Vagina (tissue), 2 donors: ENCODE measurements at places on chromosomes 2 and 18. TPM values are rescaled to one million over a fixed set of nuclear protein-coding genes. Genes with fewer than 3 reads are reported as not detected.

DLGAP1 gene
- total RNA-seq, result 3.2 TPM

ACTG2 gene
- total RNA-seq, result 413 TPM

VWC2L gene
- total RNA-seq, result not detected

DNA sequence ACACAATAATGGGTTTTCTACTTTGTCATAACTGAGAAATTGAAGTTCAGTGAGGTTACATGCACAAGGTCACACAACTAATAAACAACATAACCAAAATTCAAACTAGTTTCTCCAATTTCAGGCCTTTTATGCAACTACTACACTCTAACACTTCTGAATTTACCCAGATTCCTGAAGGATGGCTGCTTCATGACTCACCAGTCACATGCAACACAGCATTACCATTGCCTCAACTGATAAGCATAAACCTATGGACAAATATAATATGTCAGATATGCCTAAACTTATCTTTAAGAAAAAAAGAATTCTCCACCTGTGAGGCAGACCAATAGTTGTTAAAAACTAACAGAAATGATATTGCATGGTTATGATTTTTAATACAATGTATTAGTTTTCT is 586.5 kb upstream of the SLC8A1 start:
- DNase-seq, result no peak

GRCh38 chr2:143193121-143193520 is 63.9 kb downstream of the ARHGAP15 start:
- no peak for DNase-seq

DNA sequence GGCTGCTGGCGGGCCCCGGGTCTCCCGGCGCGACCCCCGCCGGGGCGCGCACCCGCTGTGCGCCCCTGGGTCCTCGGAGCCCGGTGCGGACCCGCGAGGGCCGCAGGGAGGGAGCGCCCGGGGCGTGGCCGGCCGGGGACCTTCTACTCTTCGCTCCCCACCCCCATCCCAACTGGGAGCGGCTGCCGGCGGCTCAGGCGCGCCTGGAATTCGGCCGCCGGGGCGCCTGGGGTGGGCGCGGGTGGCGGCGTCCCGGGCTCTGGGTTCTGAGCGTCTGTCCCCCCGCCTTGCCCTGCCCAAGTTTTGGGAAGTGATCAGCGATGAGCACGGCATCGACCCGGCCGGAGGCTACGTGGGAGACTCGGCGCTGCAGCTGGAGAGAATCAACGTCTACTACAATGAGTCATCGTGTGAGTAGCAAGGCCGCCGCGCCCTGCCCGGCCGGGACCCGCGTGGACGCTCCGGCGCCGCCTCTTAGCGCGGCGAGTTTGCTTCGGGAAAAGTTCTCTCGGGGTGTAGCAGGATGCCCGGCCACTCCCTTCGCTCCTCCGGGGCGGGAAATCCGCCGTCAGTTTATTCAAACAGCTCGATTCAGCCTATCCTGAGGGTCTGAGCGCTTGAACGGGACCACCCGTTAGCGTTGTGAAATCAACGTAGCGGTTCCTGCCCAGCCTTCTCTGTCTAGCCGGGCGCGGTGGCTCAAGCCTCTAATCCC is 502 bp downstream of the TUBB6 start:
- DNase-seq, result no peak

- no peak for DNase-seq
Observed at GRCh38 chr2:94993176-94994062, 32.1 kb upstream of the MAL start.

DNA sequence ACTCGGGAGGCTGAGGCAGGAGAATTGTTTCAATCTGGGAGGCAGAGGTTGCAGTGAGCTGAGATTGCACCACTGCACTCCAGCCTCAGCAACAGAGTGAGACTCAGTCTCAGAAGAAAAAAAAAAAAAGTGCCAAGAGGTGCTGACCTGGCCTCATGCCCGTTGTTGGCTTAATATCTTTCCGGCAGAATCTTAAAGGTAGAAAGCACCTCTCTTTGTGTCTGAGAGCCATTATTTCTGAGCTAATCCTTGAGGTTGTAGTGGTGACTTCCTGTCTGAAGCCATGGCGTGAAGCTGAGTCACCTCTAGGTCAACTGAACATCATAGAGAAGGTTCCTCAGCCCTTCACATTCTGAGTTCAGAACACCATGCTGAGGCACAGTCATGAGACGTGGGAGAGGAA is 60.4 kb downstream of the WDSUB1 start:
- no peak for DNase-seq

DNA sequence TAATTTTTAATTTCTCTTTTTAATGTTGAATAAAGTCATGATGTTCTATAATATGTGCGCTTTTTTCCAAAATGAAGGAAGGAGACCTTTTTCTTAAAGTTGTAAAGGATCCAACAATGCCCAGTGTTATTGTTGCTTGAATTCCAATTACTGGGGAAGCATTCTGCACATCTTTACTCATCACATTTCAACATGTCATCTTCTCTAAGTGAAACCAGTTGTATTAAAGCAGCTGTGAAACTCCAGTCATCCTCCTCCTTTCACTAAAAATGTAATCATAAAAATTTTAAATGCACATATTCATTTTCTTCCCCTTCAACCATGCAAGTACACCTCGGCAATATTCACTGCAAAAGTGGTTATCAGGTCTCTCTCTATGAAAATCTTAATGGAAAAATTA is 722.7 kb downstream of the TSN start:
- DNase-seq, result no peak

GRCh38 chr2:49261781-49262180 is 107.5 kb upstream of the FSHR start:
- no peak for DNase-seq

- DNase-seq, result no peak
Observed at GRCh38 chr2:241357531-241357930, 1.4 kb downstream of the FARP2 start.

DNA sequence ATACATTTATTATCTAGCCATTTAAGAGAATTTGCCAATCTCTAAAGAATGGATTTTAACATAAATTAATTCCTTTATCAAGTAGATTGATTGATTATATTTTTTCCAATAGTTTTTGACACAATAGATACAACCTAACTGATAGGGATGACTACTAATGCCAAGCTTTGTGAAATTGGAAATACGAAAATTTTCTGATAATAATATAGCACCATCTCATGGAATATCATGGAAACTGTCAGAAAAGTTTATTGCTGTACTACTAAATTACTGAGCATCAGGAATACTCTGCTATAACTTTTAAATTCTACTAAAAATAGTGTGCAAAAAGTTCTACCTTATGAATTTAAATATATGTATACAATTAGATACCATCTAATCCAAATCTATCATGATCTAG is 101.8 kb upstream of the MAP2 start:
- no peak for DNase-seq

- peak; percentile 90 for DNase-seq
Observed at GRCh38 chr18:50266248-50266704, at the start of gene CFAP53. CFAP53 (minus strand) TSS chr18:50266495; CDS start chr18:50266404, 91 bp downstream.
